CD4-positive, alpha-beta T cell treated with Interleukin-6 for 4 hours (primary cell): ENCODE measurements at places on chromosomes 6 and 20.

- no peak for DNase-seq
Observed at GRCh38 chr6:143215771-143216170, 155.1 kb downstream of the AIG1 start.

GRCh38 chr20:1872459-1873097, 22.6 kb upstream of the SIRPA start:
- no peak for DNase-seq

- no peak for DNase-seq
Observed at GRCh38 chr20:24350923-24351368, 118.5 kb upstream of the SYNDIG1 start.

DNA sequence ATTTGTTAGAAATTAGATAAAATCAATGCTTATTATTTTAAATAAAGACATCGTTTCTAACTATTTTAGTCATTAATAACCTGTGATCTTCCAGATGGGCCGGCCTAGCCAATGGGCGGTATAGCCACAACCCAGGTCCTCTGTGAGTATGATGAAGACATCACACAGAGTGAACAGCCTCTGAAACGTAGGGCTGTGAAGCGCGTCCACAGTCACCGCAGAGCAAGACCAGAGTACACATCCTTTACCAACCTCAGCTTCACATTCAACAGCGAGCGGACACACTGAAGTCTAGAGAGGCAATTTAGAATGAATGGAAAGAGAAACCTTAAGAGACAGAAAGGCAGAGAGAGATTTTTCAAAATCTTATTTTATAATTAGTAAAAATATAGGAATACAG, 125.0 kb upstream of the RPS6KA2 start:
- DNase-seq, result no peak

DNA sequence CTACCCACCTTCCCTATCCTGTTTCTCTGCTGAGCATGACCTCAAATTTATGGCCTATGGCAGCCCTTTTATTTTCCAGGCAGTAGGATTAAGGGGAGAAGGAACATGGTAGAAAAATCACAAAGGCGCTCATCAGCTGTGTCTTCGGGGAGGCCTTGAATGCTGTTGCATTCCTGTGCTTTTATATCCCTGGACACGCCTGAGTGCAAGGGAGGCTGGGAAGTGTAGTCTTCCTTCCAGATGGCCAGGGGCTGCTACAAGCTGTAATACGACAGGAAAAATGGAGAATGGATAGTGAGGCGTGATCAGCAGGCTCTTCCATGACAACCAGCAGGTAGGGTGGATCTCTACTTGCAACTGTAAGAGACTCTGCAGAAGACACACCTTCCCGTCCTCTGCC, 210.9 kb upstream of the GGTLC1 start:
- no peak for DNase-seq

DNA sequence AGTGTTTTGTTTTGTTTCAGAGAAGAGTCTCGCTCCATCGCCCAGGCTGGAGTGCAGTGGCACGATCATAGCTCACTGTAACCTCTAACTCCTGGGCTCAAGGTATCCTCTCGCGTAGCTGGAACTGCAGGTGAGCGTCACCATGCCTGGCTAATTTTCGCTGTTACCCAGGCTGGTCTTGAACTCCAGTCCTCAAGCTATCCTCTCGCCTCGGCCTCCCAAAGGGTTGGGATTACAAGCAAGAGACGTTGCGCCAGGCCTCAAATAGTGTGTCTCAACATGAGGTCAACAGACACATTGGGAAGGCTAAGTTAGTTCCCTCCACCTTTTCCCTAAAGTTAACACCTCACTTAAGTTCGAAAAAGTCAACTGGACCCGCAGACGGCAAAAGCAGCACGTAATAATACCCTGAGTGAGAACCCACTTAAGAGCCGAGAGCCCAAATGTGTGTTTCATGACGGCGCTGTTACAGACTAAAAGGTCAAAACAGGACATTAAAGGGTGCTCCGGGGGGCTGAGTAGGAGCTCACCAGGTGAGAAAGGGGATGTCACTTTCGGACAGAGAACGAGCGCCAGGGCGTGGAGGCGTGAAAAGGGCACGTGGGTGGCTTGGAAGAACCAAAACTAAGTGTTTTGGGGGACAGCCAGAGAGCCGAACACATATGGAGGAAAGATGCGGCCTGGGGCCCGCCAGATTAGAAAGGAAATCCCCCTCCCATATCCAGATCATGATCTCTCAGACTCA, 499 bp downstream of the TTI1 start:
- DNase-seq, result no peak

DNA sequence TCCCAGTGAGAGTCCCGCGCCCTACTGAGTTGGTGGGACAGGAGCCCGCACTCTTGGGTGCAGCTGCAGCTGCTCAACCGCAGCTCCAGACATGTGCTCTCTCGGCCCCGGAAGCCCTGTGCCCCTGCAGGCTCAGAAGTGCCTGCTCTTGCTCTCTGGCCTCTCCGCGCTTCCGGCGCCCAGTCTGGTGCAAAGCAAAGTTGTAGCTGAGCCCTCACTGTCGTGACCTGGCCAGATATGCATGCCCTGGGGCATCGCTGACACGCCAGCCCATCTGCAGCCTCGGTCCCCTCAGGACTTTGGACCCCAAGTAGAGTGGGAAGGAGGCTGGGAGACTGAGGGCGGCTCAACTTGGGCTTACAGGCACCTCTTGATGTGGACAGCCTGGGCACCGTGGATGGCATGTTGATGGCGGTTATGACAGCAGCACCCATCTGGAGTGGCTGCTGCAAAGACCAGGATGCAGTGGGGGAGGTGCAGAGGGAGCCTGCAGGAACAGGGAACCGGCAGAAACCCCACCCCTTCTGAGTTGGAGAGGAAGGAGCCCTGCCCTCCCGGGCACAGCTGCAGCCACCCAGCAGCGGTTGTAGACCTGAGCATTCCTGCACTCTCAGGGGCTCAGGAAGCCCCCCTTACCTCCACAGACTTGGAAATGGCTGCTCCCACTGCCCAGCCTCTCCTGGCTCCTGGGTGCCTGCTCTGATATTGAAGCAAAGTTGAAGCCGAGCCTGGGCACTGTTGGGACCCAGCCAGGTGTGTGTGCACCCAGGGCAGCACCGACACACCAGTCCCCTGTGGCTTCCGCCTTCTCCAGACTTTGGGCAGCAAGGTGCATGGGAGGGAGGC, 462.6 kb downstream of the TBC1D32 start:
- no peak for DNase-seq

GRCh38 chr6:13971303-13971702, 46.6 kb downstream of the RNF182 start:
- DNase-seq, result no peak

GRCh38 chr6:43273707-43274106, 24.4 kb upstream of the SLC22A7 start:
- DNase-seq, result no peak

GRCh38 chr6:17650656-17651309, 50.7 kb downstream of the FAM8A1 start:
- no peak for DNase-seq

DNA sequence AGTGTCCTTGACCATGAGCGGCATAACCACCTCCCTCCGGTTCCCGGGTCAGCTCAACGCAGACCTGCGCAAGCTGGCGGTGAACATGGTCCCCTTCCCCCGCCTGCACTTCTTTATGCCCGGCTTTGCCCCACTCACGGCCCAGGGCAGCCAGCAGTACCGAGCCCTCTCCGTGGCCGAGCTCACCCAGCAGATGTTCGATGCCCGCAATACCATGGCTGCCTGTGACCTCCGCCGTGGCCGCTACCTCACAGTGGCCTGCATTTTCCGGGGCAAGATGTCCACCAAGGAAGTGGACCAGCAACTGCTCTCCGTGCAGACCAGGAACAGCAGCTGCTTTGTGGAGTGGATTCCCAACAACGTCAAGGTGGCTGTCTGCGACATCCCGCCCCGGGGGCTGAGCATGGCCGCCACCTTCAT, 4.9 kb downstream of the TUBB1 start:
- no peak for DNase-seq

DNA sequence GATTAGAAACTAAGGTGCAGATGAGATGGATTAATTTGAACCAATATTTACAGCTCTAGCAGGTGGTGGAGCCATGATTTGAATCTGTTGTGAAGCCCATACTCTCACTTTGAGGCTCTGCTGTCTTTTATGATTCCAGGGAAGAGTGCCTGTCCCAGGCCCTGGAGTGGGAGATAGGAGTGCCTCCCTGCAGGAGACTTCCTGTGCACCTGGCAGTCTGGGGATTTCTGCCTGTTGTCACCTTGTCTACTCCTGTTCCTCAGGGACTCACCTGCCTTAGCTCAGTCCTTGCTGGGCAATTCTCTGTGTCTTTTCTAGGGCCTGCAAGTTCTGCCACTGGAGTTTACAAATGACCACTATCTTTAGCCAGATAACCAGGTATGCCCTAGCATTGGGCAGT, 46.3 kb downstream of the SCAND1 start:
- no peak for DNase-seq

- peak; percentile 58 for DNase-seq
Observed at GRCh38 chr20:2524709-2525506, 11.5 kb upstream of the TMC2 start.

GRCh38 chr20:63955281-63955826, 862 bp downstream of the UCKL1 start:
- DNase-seq, result peak; percentile 54

- no peak for DNase-seq
Observed at GRCh38 chr6:7142228-7142801, 34.6 kb downstream of the RREB1 start.

- no peak for DNase-seq
Observed at GRCh38 chr20:15831201-15831600, 742.0 kb downstream of the KIF16B start.

DNA sequence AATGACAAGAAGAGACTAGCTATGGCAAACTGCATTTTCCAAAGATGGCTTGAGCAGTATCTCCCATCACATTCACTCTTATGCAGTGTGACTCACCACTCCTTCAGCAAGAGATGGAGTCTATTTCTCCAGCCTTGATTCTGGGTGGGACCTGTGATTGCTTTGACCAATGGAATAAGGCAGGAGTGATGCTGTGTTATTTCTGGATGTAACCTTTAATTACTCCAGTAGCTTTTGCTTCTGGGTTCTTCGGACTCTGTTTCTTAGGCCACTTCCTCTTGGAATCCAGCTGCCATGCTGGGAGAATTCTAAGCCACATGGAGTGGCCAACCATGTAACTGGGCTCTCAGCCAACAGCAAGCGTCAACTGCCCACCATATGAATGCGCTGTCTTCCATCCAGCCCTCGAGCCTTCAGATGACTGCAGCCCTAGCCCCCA, 50.7 kb downstream of the TGM2 start:
- no peak for DNase-seq

GRCh38 chr6:170093658-170094596, 197.0 kb downstream of the DLL1 start:
- no peak for DNase-seq

GRCh38 chr20:48761023-48761785, 66.6 kb downstream of the PREX1 start:
- DNase-seq, result peak; percentile 77

- no peak for DNase-seq
Observed at GRCh38 chr6:148851683-148852556, 105.1 kb downstream of the UST start.

GRCh38 chr20:58598211-58599015, 52.7 kb upstream of the STX16 start:
- DNase-seq, result no peak

DNA sequence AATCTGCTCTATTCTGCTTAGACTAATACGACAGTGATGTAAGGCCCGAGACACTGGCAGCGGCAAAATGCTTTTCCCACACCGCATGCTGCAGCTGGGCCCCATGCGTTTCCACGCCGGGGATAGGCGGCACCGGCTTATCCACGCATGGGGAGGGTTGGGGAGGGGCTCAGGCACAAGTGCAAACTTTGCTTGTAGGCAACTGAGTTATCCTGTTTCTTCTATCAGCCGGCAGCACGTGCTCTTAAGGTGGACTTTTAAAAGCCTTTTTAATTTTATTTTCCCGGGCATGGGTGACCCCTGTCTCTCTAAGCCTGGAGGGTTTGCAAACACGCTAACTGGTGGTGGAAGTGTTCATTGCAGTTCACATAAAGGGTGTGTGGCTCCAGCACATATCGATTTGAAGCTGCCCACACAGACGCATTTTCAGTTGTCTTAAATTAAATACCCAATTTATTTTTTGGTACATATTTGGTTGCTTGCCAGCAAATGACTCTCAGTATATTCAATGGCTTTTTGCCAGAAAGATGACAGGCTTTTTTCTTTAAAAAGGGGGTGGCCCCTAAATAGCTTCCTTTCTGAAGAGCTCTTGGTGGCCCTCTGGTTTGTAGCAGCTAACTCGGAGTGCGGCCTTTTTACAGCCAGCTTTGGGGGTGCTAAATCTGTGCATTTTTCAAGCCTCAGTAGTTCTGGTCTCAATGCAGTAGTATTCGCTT, 561.8 kb upstream of the AGPAT4 start:
- no peak for DNase-seq

DNA sequence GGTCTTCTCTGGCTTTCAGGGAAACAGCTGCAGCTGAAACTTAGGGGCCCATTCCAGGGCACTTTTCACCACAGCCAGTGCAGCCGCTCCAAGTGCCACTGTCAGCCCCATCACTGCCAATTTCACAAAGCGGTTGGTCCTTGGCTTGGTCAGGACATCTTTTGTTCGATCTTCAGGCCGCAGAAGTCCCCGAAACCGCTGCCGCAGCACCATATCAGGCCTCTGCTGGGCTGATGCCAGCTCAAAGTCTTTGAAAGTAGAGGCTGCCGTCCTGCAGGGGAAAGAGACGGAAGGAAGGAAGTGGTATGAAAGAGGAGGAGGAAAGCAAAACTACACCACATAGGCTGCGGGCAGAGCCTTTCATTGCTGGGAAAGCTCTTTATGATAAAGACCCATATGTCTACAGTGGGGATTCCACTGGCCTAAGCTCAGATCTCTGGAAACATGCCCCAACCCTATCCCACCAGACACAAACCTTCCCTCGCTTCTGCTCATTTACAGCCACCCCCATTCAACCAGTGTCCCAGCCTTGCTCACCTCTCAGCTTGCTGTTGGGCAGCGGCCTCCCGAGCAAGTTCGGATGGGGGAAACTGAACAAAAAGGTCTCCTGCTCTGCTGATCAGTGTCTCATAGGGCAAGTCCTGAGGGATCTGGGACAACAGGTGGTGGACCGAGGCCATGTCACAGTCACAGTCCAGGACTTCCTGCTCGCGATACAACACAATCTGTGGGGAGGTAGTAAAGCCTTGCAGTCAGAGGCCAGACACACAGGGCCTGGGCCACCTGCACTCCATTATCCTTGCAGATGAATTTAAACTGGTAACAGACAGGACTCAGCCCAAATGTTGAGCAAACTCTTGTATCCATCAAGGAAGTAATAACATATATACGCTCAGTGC, 23.5 kb downstream of the TBC1D20 start:
- DNase-seq, result peak; percentile 75

- DNase-seq, result no peak
Observed at GRCh38 chr6:89010825-89011224, 47.4 kb upstream of the RNGTT start.

DNA sequence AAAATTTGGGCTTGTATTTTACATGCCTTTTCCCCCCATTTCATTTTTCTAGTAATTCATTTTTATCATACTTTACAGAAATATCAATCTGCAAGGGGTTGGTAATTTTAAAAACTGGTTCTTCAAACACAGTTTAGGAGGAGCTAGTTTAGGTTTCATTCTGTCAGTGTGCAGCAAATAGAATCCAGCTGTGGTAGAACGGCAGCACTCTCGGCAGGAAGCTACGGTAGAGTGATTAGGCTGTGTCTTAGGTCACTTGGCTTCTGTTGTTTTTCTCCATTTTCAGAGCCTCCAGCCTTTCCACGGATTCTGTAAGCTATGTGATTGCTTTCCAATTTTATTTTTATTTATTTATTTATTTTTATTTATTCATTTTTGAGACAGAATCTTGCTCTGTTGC, 32.7 kb downstream of the TLDC2 start:
- DNase-seq, result no peak
